AML-193 (cell line): ENCODE measurements at places on chromosomes 11 and 22.

- DNase-seq: no peak
These were observed 8.2 kb upstream of the F2 start for GRCh38 chr11:46710821-46711269.

DNA sequence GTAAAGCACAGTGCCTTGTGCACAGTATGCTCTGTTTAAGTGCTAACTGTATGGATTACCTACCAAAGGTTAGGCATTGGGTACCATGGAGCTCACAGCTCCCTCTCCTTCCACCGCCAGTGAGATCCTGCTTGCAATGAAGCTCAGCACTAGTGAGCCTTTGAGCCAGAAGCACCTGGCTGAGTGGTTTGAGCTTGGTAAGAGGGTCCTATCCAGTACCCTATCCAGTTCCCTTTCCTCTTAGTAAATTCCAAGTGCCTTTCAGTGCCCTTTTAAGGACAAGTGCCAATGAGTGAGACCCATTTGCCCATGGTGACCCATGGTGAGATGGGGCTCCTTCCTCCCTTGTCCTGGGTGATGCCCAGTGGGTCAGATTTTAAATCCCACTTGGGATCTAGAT is 43.1 kb upstream of the NAV2 start:
- DNase-seq: no peak

DNA sequence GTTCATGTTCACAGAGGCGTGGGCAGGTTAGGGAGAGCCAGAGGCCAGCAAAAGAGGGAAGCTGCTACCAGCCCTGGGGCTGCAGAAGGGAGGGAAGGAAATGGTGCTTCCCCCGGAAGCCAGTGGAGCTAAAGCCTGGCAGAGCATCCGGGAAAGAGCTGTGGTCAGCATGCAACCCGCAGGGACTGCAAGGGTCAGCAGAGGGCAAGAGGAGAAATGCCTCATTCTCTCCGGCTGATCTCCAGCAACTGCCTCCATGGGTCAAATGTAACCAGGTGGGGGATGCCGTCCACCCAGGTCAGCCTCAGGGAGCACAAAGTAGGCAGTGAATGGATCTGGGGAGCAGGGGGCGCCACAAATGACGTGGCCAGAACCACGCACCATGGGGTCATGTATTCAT is 36.9 kb upstream of the PRR5 start:
- peak; percentile 95 for DNase-seq

GRCh38 chr11:73001615-73002014 is 140.5 kb downstream of the FCHSD2 start:
- DNase-seq: no peak

GRCh38 chr11:33333816-33334215 is 76.6 kb downstream of the HIPK3 start:
- no peak for DNase-seq

DNA sequence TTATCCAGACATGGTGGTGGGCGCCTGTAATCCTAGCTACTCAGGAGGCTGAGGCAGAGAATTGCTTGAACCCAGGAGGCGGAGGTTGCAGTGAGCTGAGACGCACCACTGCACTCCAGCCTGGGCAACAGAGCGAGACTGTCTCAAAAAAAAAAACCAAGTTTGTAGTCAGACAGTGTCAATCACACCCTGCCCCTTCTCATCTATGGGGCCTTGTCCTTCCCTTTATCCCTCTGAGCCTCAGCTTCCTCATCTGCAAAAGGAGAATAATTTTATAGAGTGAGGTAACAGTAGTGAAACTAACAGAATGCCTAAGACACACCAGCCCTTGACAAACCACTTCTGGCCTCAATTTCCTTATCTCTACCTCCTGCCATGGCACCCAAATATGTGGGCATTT is 10.7 kb downstream of the BCL9L start:
- peak; percentile 9 for DNase-seq

- DNase-seq: no peak
These were observed 10.0 kb upstream of the TTLL8 start for GRCh38 chr22:50068096-50068495.

DNA sequence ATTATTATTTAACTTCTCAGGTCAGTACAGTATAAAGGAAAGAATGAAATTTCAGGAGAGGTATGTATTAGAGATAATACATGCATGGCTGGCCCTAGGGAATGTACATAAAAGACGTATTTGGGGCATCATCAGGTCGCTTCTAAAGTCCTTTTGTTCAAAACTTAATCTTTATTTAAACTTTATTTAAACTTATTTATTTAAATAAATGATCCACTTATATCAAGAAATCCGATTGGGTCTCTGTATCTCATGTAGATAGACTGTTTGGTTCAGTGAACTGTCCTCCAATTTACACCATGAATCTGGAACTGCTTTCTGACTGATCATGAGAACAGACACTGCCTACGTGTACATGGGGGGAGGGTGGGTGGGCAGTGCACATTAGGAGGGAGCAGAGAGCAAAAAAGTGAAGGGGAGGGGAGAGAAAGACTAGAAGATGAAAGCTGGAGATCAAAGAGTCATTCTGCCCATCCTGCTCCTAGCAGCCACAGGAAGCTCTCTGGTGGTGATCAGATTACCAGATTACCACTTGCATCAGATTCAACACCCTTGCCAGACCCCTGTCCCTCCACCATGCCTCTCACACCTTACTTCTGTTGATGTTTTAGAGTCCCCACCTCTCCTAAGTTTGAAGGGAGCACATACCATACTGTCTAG is 92.1 kb upstream of the MTMR2 start:
- no peak for DNase-seq

- DNase-seq: no peak
These were observed 1015.0 kb upstream of the RAG2 start for GRCh38 chr11:37613031-37613430.

GRCh38 chr11:25596701-25597100 is 735.2 kb upstream of the ANO3 start:
- no peak for DNase-seq

GRCh38 chr22:25475257-25476022 is 89.0 kb upstream of the GRK3 start:
- DNase-seq: no peak

- no peak for DNase-seq
These were observed 22.2 kb downstream of the HPS5 start for GRCh38 chr11:18299721-18300120.

GRCh38 chr11:41010361-41011050 is 448.9 kb downstream of the LRRC4C start:
- DNase-seq: no peak

DNA sequence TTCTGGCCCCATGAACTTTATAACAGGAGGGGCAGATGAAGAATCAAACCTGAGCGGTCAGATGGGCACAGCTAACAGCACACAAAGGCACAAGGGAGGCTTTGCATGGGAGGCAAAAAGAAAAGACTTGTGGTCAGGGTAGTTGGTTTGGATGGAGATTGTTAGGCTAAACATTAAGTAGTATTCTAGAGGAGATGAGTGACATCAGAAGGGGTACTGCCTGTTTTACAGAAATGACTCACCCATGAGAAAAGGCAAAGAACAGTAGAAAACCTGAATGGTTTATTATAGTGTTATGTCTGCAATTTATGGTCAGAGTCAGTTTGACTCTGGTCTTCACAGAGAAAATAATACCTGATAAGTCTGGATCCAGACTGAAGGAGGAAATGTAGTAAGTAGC is 129.8 kb upstream of the KIRREL3 start:
- DNase-seq: no peak
